NCI-H1105 treated with DMSO at 0.1 percent for 48 hours (cell line): ENCODE measurements at places on chromosomes 5 and 9.

- DNase-seq: no peak
Observed at GRCh38 chr5:1056611-1057484, 48.2 kb downstream of the NKD2 start.

DNA sequence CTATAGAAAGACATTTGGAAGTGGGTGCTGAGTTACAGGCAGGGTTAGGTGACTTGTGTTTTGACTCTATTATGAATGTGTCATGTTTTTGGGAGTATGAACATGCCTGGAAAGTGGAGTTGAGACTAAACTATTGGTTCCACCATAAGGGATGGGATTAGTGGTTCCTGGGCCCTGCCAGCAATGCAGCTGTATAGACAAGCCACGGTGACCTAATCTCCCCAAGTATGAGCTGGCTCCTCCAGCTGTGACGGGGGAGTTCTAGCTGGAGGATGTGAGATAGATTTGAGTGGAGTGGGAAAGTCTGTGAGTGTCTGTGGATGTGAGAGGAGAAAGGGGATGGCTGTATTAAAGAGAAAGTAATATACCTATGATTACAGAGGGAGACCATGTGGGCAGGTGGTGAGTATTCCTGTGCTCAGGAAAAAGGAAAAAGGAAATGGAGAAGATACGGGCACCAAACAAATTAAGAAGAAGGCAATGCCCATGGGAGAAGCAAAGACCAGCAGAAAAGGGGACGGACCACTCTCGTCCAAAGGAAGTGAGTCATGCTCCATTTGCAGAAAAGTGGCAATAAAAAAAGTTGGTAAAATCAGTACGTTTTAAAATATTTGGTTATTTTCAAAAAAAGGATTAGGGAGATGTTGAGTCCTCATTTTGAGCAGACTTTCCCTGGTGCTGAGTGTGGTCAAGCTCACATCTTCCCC, 48.3 kb upstream of the ICE1 start:
- no peak for DNase-seq

DNA sequence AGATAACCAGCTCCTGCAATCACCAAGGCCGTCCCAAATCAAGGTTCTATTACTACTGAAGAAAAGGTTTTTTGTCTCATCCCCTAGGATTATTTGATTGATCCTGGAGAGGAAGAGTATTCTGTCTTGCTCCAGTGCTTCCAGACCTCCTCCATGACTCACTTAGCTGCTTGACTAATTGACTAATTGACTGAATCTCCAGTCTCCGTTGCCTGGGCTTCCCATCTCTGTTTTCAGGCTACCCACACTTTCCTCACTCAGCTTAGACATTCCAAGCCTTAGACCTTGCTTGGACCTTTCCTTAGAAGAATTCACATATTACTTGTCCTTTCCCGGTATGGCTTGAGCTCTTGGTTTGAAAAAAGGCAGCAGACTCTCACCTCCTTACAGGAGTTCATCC, 60.6 kb downstream of the FRMD3 start:
- no peak for DNase-seq

DNA sequence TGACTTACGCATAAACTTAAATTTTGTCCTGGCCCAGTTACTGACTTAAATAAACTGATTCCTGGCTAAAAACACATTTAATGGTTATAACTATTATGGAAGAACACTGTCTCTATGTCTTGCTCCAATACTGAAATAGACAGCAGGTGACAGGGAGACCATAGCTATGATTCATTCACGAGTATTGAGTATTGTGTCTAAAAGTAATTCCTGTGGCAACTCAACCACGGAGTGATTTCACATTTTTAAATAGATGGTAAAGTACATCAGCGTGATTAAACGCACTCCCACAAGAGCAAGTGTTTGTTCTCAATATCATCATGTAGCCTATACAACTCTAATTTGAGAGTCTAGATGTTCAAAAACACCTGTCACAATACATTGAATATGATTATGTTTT, 35.9 kb upstream of the PCSK1 start:
- DNase-seq: no peak

DNA sequence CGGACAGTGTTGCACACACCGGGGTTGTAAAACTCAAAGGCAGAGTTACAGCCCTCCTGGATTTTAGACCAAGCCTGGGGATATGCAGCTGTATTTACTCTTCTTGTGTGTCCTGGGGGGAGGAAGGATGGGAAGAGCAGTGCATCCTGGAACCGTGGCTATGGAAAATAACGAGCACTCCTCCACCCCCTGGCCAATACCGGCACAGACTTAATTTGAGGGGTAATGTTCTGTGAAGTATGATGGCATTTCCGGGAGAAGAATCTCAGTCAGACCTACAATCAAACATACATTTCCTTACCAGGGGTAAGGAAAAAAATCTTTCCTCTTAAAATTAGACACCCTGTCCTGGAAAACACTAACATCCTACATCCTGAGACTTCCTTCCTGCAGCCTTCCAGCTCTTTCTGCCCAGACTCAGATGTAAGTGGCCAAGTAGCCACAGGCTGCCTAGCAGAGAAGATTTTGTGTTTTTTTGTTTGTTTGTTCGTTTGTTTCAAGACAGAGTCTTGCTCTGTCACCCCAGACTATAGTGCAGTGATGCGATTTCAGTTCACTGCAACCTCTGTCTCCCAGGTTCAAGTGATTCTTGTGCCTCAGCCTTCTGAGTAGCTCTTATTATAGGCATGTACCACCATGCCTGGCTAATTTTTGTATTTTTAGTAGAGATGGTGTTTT, 11.0 kb upstream of the ERMP1 start:
- no peak for DNase-seq

GRCh38 chr5:56279979-56280378, 46.8 kb upstream of the ANKRD55 start:
- DNase-seq: no peak

DNA sequence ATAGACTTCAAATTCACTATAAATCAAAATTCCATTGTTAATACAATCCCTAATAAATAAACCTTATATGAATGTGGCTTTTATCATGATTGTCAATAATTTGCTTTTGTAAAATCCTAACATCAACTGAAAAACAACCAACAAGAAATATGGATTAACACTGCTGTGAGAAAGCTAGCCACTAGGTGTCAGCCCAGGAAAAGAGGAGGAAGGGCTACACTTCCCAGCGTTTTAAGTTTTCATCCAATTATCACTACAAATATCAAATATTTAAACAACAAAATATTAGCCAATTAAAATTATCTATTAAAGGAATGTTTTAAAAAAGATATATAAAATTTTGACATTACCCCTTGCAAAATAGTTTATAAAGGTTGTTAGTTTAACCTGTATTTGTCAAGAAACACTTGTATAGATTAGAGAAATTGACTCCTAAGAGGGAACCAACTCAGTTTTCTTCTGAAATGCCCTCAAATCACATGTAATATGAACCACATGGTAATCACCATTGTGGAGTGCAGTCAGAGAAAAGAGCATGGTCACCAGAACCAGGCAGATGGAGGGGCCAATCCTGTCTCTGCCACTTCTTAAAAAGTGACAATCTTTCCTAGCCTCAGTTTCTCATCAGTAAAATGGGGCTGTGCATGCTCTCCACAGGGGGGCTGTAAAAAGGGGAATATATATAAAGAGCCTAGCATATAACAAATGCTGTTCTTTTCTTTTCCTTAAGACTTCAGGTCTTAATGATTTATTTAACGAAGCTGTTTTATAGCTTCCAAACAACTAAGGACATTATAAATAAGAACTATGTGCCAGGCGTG, 188.2 kb downstream of the CRB2 start:
- DNase-seq: peak; percentile 49

GRCh38 chr5:14590949-14591348, 9.4 kb downstream of the OTULINL start:
- no peak for DNase-seq

DNA sequence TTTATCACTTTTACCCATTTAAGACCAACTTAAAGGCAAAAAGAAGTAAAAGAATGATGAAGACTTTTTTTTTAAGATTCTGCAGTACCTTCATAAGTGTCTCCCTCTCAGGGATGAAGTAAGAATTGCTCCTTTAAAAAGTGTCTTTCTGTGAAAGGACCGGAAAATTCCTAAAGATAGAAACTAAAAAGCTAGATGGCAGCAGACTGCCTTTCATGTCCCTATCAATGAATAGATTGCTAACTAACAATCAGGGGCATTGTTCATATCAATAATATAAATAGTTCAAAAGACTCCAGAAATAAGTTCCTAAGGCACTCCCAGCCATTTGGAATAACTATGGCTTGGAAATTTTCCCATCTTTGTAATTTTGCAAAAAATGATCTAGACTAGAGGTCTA, 558.0 kb downstream of the PDE4D start:
- no peak for DNase-seq

GRCh38 chr9:121160025-121160424, 41.6 kb downstream of the RAB14 start:
- no peak for DNase-seq

GRCh38 chr5:61479850-61480614, 148.0 kb downstream of the ZSWIM6 start:
- no peak for DNase-seq

GRCh38 chr5:65812648-65813047, 90.6 kb downstream of the NLN start:
- no peak for DNase-seq

DNA sequence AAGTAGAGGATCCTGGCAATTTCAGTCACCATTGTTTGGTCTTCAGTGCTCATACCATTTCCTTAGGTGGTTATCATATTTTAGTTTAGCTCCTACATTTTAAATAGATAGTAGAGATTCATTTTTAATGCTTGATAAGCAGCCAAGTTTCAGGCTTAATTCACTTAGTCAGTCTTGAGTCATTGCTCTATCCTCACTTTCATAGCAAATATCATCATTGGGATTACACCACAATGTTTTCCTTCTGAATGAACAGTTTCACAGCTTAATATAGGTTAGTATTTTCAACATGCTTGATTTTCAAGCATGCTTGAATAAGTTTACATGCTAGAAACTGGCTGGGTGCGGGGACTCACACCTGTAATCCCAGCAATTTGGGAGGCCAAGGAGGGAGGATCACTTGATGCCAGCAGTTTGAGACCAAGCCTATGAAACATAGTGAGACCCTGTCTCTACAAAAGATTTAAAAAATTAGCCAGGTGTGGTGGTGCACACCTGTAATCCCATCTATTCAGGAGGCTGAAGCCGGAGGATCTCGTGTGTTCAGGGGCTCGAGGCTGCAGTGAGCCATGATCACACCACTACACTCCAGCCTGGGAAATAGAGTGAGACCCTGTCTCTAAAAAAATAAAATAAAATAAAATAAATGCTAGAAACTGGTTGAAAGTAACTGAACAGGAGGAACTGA, 339.9 kb downstream of the ADGRV1 start:
- DNase-seq: no peak

DNA sequence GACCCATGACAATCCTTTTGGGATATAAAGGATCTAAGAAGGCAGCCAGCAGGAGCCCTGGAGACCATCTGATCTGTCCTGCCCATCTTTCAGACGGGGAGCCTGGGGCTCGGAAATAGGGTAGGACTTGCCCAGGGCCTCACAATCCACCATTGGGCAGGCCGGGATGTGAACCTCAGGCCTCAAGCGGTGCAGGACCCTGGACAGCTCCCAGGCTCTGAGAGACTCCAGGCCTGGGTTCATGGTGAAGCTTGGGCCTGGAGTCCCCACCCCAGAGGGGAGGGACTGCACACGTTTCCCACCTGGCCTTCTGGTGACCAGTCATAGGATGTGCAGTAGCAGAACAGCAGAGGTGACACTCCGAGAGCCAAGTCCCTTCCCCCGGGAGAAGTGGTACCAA, 36.6 kb upstream of the RAPGEF1 start:
- no peak for DNase-seq

GRCh38 chr5:90983711-90984124, 399.4 kb downstream of the ARRDC3 start:
- no peak for DNase-seq

DNA sequence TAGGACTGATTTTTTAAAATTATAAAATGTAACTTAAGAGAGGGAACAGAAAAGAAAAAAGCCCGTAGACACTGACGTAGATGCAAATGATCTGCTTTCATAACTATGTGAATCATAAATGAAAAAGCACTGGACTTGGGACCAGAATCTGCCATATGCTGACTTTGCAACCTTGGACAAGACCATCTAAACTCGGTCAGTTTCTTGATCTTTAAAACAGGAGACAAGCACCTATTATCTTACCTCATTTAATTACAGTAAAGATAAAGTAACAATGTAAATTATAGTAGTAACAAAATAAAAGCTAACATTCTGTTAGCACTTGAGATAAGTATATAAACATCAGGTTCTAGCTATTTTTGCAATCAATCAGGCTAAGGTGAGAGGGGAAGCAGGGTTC, 20.0 kb downstream of the FBXW2 start:
- no peak for DNase-seq

GRCh38 chr9:20474496-20474895, 147.8 kb downstream of the MLLT3 start:
- DNase-seq: no peak

DNA sequence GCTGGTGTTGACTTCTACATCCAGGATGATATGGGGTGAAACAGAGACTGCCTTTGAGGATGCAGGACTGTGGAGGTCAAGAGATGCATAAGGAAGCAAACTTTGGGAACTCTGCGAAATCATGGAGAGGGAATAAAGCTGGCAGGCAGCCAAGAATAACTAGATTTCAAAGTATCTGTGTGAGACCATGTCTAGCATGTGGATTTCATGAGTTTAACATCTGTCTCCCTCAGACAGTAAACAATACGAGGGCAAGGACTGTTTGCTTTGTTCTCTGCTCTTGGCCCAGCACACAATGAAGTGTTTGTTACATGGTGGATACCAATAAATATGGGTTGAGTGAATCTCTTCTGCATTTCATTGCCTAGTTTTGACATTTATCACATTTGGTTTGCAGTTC, 71.3 kb downstream of the RASEF start:
- peak; percentile 45 for DNase-seq

DNA sequence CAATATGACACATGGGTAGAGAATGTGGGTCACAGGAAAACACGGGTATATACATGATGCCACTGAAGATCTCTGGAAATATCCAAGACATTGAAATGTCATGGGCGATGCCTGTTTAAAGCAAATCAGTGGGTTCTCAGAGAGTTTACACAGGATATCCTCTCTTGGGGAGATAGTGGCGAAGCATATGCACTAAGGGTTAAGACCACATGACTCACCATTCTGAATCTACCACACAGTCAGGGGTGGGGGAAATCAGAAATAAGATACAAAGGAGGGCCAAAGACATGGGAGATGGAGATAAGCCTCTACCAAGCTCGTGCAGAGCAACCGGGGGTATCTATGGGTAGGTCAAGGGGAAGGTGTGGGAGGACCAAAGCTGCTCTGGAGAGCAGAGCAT, 58.8 kb downstream of the SH3PXD2B start:
- no peak for DNase-seq

DNA sequence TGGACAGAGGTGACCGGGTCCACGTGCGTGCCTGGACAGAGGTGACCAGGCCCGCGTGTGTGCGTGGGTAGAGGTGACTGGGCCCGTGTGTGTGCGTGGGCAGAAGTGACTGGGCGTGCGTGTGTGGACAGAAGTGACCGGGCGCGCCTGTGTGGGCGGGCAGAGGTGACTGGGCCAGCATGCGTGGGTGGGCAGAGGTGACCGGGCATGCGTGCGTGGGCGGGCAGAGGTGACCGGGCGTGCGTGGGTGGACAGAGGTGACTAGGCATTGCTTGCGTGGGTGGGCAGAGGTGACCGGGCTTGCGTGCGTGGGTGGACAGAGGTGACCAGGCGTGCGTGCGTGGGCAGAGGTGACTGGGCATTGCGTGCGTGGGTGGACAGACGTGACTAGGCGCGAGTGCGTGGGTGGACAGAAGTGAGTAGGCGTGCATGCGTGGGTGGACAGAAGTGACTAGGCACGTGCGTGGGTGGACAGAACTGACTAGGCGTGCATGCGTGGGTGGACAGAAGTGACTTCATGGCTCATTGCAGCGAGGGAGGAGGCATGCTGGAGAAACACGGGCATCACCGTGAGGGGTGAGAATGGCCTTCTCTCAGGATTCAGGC, 254.1 kb upstream of the IRX4 start:
- DNase-seq: no peak

- DNase-seq: no peak
Observed at GRCh38 chr5:140587495-140587894, 22.9 kb downstream of the SLC35A4 start.
